ENCODE measurements at places on chromosomes 12 and 14. TPM values are rescaled to one million over a fixed set of nuclear protein-coding genes. Genes with fewer than 3 reads are reported as not detected.

Gene MSI1
- total RNA-seq, result 0.28 TPM

Gene MON2
- 30.9 TPM for total RNA-seq

Gene PRB4
- total RNA-seq, result not detected

Gene MIP
- total RNA-seq, result not detected

Gene TAS2R42
- not detected for total RNA-seq

Gene OR10G2
- not detected for total RNA-seq

Gene ACSM4
- not detected for total RNA-seq

Gene TAS2R20
- 0.96 TPM for total RNA-seq

Gene DHRS4L2
- 28.8 TPM for total RNA-seq

Gene GPHN
- total RNA-seq, result 18.4 TPM

Gene RDH16
- 2.4 TPM for total RNA-seq

Gene DIO2
- total RNA-seq, result 58.4 TPM

Gene SEC23A
- total RNA-seq, result 23.3 TPM

Gene PDZRN4
- total RNA-seq, result 0.24 TPM

Gene EXOC3L4
- total RNA-seq, result 0.20 TPM

Gene GALNT16
- 1.00 TPM for total RNA-seq

Gene MUCL1
- total RNA-seq, result not detected

Gene SELPLG
- 0.76 TPM for total RNA-seq

Gene TMEM233
- not detected for total RNA-seq

Gene SERPINA9
- total RNA-seq, result 0.12 TPM

Gene NFATC4
- total RNA-seq, result 3.4 TPM

Gene RNF212B
- not detected for total RNA-seq

Gene C12orf50
- total RNA-seq, result not detected

Gene SIX6
- total RNA-seq, result not detected

Gene GRIP1
- total RNA-seq, result 20.1 TPM

Gene SDS
- 0.20 TPM for total RNA-seq

Gene IL25
- total RNA-seq, result not detected

Gene OASL
- 5.9 TPM for total RNA-seq

Gene LRRC10
- not detected for total RNA-seq

Gene RNFT2
- 1.1 TPM for total RNA-seq

Gene CIROP
- not detected for total RNA-seq

Gene MMP17
- total RNA-seq, result 2.2 TPM

Gene DPY19L2
- total RNA-seq, result 0.80 TPM

Data from esophagus mucosa (tissue), 1 donor.